ENCODE measurements at places on chromosomes 11 and 22. TPM values are rescaled to one million over a fixed set of nuclear protein-coding genes. Genes with fewer than 3 reads are reported as not detected.

DNA sequence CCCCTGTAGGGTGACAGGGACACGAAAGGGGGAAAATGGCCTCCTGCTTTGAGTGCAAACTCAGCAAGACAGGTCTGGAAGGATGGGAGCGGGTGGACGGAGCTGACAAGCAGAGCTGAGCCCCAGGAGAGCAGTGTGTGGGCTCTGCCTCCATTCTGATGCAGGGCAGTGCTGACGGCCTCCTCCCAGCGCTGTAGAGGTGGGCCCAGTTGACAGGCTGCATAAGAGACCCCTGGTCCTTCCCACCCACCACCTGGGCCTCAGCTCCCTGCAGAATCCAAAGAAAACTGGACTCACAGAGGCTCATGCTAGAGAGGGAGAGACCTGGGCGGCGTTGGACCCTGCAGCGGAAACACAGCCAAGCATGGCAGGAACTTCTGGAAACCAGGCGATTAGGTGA, 1113.4 kb downstream of the BRD1 start:
- DNase-seq = no peak

- DNase-seq = no peak
These were observed 62.7 kb downstream of the ISX start for GRCh38 chr22:35128637-35129036.

DNA sequence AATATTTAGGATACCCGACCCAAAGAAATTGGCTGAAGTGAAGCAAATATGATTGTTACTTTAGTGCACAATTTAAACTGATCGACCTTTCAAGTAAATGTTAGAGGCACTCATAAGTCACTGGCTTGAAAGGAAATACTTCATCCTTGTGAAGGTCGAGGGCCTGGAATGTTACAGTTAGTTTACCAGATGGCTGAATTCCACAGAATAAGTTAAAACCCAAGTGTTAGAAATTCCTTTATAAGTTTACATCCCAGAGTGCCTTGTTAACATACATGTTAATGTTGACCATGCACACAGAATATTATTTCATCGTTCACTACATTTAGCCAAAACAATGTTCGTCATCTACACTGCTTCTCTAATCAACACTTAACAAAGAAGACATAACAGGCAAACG, 235.5 kb upstream of the ANO3 start:
- no peak for DNase-seq

DNA sequence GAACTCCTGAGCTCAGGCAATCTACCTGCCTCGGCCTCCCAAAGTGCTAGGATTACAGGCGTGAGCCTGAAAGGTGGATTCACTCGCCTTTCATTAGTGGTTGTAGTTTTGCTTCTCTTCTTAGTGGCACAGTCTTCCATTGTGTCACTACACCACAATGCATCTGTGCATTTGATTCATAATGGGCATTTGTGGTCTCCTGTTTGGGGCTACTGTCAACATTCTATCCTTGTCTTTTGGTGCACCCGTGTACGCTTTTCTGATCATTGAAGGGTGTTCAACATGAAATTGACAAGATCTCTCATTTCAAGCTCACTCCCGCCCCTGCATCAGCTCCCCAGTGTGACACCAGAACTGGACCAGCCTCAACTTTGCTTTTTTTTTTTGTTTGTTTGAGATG, 2.0 kb upstream of the SYT12 start:
- DNase-seq = no peak

- DNase-seq = no peak
These were observed 55.4 kb downstream of the QSER1 start for GRCh38 chr11:32947978-32948377.

GRCh38 chr22:25739659-25740344, 2.2 kb upstream of the MYO18B start:
- no peak for DNase-seq

GRCh38 chr11:97140885-97141494, 751.2 kb downstream of the JRKL start:
- no peak for DNase-seq

DNA sequence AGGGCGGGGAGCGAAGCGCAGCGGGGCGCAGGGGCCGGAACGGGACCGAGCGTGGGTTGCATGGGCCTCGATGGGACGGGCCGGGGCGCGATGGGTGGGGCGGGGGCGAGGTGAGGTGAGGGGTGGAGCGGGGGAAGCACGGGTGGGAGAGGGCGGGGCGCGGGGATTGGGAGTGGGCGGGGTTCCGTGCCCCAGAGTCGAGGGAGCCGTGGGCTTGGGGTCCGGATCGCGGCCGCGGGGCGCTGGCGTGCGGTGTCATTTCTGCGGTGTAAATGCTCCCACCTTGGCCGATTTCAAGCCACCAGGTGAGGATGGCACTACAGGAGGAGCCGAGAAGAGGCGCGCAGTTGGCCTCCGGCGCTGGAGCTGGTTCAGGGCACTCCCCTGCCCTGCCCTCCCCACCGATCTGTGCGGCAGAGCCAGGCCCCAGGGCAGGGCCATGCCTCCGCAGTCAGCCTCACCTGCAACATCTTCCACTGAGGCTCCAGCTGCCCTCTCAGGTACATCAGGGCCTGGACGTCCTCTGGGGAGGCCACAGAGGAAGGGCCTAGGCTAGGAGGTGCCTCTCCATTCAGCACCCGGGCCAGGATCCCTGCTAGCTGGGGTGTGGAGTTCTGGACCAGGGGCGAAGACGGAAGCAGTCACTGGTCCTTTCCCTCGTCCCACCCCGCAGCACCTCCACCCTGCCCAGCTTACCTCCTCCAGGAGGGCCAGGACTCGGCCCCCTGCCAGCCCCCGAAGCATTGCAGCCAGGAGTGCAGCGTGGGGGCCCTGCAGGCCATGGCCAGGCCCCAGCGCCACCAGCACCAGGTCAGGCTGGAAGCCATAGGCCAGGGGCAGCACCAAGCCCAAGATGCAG, 620 bp upstream of the TUBGCP6 start:
- no peak for DNase-seq

GRCh38 chr11:1547467-1548098, 24.5 kb downstream of the DUSP8 start:
- DNase-seq = no peak

DNA sequence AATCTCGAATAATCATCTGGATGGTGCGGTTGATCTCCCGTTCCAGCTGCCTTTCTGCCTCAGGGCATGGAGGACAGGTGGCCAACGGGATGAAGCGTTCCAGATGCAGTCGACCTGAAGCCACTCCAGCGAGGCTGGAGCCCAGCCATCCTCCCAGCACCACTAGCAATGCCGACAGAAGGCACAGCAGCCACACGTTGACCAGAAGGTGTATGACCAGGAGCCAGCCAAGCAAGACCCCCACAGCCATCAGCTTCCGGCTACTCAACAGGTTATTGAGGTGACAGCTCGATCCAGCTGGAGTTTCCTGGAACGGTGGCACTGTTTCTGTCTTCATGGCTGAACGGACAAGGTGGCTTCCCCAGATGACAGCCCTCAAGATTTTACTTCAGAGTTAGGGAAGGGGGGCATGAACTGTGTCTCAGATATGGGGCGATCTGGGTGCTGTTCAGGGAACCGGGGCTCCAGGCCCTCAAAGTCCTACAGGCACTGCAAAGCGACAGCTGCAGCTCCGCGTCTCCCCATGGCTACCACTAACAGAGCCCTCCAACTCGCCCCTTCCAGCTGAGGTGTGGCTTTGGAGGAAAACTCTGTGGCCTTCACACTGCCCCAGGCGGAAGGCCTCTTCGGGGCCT, 559 bp downstream of the SNX19 start:
- DNase-seq = no peak

DNA sequence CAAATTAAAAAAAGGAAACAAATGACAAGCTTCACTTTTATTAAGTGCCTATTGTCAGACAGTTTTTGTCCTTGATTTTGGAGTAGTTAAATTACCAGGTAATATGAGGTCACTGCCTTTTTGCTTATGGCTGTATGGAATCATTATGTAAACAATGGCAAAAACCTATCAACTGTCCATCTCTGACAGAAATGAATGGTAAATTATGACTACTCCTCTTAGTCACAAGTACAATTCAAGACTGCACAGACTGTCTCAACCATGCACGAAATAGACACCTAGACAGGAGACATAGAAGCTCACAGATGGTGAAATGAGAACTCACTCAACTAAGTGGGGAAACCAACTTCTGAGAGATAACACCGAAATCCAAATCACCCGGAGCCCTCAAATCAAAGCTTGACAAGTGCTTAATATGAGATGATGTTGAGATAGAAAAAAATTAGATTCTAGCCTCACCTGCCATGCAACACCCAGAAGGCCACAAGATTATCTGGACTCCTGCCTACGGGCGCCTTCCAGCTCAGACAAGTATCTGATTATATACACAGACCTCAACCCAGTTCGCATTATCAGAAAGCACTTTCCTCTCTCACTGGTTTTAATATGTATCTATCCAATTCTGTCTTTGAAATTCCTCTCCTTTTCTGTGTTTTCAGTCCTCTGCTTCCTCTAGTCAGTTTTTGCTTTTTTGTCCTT, 199.3 kb downstream of the CADM1 start:
- DNase-seq = no peak

GRCh38 chr22:38144025-38144405, 33.5 kb upstream of the BAIAP2L2 start:
- no peak for DNase-seq

GRCh38 chr11:45538939-45539338, 126.5 kb downstream of the CHST1 start:
- no peak for DNase-seq

DNA sequence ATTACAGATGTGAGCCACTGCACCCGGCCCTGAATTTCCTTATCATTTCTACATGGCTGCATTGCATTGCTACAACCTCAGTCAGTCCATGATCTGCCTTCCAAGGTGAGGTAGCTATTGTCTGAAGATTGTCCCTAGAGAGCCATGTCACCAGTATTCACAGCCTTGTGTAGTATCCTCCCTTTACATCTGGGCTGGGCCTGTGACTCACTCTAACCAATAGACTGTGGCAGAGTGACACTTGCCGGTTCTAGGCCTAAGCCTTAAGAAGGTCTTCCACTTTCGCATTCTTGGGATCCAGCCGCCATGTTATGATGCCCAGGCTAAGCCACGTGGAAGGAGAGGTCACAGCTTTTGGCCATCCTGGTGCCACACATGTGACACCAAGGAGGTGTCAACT, 10.1 kb upstream of the PLEKHB1 start:
- DNase-seq = no peak

The OR8G5 gene
- not detected for total RNA-seq

The LRRC56 gene
- not detected for total RNA-seq

The TMEM138 gene
- total RNA-seq = 37.2 TPM

The SGSM1 gene
- total RNA-seq = 2.4 TPM

The GAL3ST1 gene
- 1.4 TPM for total RNA-seq

The RAD9A gene
- 18.0 TPM for total RNA-seq

Data from omental fat pad (tissue), 4 donors.